Progenitor cell of endocrine pancreas (in vitro differentiated cells): ENCODE measurements at places on chromosomes 12 and 14. TPM values are rescaled to one million over a fixed set of nuclear protein-coding genes. Genes with fewer than 3 reads are reported as not detected.

GRCh38 chr12:115322275-115322674 is 638.3 kb upstream of the TBX3 start:
- DNase-seq, result no peak
- H3K27ac ChIP-seq, result no peak overlapping the region
- H3K4me3 ChIP-seq, result no peak overlapping the region
- no peaks in the 10 kb centered on the region for H3K36me3 ChIP-seq
- H3K27me3 ChIP-seq, result peaks cover 10% of the 10 kb centered on the region

DNA sequence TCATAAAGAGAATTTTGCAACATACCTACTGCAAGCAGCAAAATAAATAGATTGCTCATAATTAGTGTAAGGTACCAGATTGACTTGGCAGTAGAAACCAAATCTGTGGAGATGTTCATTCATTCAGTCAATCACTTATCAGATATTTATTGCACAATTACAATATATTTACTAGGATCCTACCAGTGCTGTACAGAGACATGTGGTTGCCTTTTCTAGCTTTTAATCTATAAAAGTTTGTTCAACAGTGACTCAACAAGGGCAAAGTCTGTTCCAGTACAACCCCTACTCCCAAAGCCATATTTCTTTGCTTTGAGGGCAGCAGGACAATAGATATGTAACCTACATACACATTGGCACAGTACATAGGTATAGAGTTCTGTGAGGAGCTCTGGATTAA is 27.3 kb downstream of the ABCD2 start:
- H3K27me3 ChIP-seq, result no peaks in the 10 kb centered on the region
- no peak for DNase-seq
- no peaks in the 10 kb centered on the region for H3K4me1 ChIP-seq
- H3K36me3 ChIP-seq, result no peaks in the 10 kb centered on the region
- H3K4me3 ChIP-seq, result no peak overlapping the region
- H3K27ac ChIP-seq, result no peak overlapping the region

DNA sequence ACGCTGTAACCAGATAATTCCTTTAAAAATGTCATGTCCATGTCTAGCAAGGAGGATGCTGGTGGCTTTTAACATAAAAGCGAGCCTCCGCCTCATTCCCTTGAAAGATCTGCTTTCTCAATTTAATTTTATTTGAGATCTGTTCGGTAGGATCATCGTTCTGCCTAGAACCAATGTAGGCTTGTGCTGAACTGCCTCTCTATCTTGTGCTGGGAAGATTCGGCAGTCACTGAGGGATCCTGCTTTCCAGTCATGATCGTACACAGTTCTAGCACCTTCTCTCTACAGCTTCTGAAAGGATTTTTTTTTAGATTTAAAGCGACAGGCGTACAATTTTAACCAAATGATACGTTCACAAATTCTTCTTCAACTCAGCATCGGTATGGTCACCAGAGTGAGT is 54.3 kb downstream of the PEBP1 start:
- no peaks in the 10 kb centered on the region for H3K27me3 ChIP-seq
- H3K4me3 ChIP-seq, result peak overlapping the region; percentile 45
- H3K27ac ChIP-seq, result peak overlapping the region; percentile 71
- peaks cover 9% of the 10 kb centered on the region for H3K4me1 ChIP-seq

DNA sequence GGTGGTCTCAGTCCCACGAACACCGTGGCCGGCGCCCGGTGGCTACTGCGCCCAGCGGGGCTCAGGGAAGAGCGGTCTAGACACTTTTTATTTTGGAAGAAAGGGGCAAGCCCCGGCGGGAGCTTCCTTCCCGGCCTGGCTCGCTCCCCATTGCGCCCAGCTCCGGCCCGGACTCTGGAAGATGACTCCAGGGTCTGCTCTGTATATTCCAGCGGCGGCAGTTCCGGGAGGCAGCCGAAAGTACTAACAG is 225.1 kb upstream of the CRY1 start:
- H3K36me3 ChIP-seq, result no peaks in the 10 kb centered on the region
- no peak overlapping the region for H3K27ac ChIP-seq
- H3K4me1 ChIP-seq, result peaks cover 19% of the 10 kb centered on the region

DNA sequence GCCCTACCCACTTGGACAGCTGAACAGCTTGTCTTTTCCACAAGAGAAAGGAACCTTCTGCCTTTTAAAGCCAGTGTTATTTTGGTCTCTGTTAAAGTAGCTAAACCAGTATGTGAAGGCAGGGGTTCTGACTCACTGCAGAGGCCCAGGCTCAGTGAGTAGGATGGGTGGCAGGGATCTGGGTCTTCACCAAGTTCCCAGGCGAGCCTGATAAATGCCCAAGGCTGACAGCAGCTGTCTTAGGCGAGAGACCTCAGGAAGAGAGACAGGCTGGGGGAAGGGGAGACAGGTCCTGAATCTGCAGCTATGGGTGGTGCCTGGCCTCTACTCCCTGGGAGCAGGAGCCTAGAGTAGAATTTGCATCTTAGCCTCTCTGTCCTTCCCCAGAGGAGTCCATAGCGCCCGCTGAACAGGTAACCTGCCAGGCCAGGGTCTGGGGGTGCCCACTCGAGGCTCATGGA is 18.1 kb upstream of the KIF26A start:
- DNase-seq, result no peak
- no peak overlapping the region for H3K27ac ChIP-seq
- H3K4me3 ChIP-seq, result no peak overlapping the region
- H3K36me3 ChIP-seq, result no peaks in the 10 kb centered on the region

- H3K27me3 ChIP-seq, result no peaks in the 10 kb centered on the region
- H3K4me3 ChIP-seq, result no peak overlapping the region
- no peak for DNase-seq
- peaks cover 6% of the 10 kb centered on the region for H3K4me1 ChIP-seq
- H3K36me3 ChIP-seq, result no peaks in the 10 kb centered on the region
Observed at GRCh38 chr14:104175811-104176210, 37.4 kb downstream of the KIF26A start.

The ADAM20 gene
- total RNA-seq, result 1.0 and 1.3 TPM in 2 replicates

DNA sequence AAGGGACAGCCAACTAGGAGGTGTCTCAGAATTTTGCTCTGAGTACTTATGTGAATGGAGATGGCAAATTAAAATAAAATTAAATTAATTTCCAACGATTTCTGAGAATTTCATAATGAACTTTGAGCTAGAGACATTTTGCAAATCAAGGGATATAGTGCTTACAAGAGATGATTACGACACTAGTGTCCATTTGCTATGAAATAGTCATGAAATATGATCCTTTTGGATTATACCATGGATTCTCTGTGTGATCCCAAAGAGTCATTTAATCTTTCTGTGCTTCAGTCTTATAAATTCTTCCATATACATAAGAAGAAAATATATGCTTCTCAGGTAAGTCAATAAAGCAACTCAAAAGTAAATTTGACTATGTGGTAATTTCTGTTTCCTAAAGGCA is 240.6 kb downstream of the SLC25A21 start:
- DNase-seq, result no peak
- no peak overlapping the region for H3K27ac ChIP-seq
- H3K4me1 ChIP-seq, result peaks cover 10% of the 10 kb centered on the region
- peaks cover 37% of the 10 kb centered on the region for H3K27me3 ChIP-seq

The BCAT1 gene
- total RNA-seq, result 52.9 and 65.8 TPM in 2 replicates

DNA sequence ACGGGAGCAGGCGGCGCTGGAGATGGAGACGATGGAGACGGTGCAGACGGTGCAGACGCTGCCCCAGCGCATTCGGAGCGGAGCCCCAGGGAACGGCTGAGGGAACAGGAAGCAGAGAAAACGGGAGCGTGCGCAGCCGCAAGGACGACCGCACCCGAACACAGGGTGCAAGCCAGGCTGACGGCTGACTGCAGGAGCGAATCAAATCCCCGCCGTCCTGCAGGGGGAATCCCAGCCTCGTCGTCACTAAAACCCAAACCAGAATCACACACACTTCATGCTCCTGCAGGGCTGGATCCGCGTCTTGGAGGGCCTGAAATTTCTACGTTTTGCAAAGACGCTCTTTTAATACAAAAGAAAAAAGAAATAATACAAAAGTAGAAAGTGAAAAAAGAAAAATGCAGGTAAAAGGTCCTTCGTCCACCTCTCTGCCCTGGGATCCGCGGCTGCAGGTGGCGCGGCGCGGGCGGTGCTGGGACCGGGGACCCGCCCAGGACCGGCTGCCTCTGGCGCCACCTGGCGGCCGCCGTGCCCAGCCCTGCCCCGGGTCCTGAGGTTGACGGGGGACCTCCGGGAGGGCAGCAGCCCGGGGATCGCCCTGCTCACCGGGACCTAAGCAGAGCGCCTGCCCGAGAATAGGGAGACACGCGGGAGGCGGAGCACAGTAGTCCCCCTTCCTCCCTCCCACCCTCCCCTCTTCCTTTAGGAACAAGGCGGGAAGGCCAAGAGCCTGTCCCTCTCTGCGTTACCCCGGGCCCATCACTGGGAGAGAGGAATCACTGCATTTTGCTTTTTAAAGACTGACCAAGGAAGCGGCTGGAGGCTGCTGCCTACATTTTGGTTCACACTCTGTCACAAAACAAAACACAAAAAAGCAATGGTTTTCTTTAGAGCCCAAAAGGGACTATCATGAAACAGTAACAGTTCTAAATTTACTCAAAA is 20.1 kb downstream of the STX2 start:
- peaks cover 9% of the 10 kb centered on the region for H3K36me3 ChIP-seq
- H3K4me3 ChIP-seq, result peak overlapping the region; percentile 72
- H3K27me3 ChIP-seq, result no peaks in the 10 kb centered on the region
- H3K4me1 ChIP-seq, result peaks cover 7% of the 10 kb centered on the region

The FGF23 gene
- 0.14 and 0.40 TPM in 2 replicates for total RNA-seq

GRCh38 chr14:58131386-58131785 is 20.6 kb downstream of the ARMH4 start:
- no peak for DNase-seq
- H3K27ac ChIP-seq, result no peak overlapping the region
- H3K27me3 ChIP-seq, result no peaks in the 10 kb centered on the region
- peaks cover 11% of the 10 kb centered on the region for H3K36me3 ChIP-seq

DNA sequence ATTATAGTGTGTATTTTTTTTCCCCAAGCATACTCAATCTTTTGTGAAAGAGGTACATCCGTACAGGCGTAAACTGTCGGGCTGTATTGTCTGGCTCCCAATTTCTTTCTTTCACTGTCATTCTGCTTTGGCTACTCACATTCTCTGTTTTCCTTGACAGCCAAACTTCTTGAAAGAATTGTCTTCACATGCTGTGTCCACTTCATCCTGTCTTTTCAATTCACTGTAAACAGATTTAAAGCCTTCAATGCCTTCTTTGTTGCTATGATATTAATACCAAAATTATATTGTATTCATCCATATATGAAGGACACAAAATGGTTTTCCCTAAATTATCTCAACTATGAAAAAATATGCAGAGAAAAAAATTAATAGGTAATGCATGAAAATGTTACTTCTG is 6.0 kb upstream of the ATP23 start:
- peak overlapping the region; percentile 94 for H3K4me3 ChIP-seq
- no peak for DNase-seq
- no peak overlapping the region for H3K27ac ChIP-seq
- H3K36me3 ChIP-seq, result peaks cover 1% of the 10 kb centered on the region

GRCh38 chr12:52641468-52641867 is 10.5 kb downstream of the KRT2 start:
- H3K27me3 ChIP-seq, result peaks cover 47% of the 10 kb centered on the region
- DNase-seq, result no peak
- H3K27ac ChIP-seq, result no peak overlapping the region

The NEDD8 gene
- 161 TPM in 2 replicates for total RNA-seq

GRCh38 chr12:96091833-96092232 is 56.4 kb upstream of the LTA4H start:
- peak overlapping the region; percentile 25 for H3K27ac ChIP-seq
- peaks cover 4% of the 10 kb centered on the region for H3K27me3 ChIP-seq
- DNase-seq, result no peak
- peaks cover 2% of the 10 kb centered on the region for H3K36me3 ChIP-seq
- H3K4me3 ChIP-seq, result no peak overlapping the region

- no peaks in the 10 kb centered on the region for H3K27me3 ChIP-seq
- H3K36me3 ChIP-seq, result peaks cover 11% of the 10 kb centered on the region
- peak overlapping the region; percentile 88 for H3K4me3 ChIP-seq
- DNase-seq, result peak; percentile 34
Observed at GRCh38 chr12:123389560-123390351, 5.8 kb downstream of the KMT5A start.

The SDS gene
- not detected in 2 replicates for total RNA-seq

The SPTB gene
- 1.1 and 1.7 TPM in 2 replicates for total RNA-seq
